ENCODE measurements at places on chromosomes 7 and 10.

GRCh38 chr7:50676740-50677637, 105.7 kb downstream of the GRB10 start:
- no peak for DNase-seq

GRCh38 chr7:66739953-66740301, 606 bp upstream of the RABGEF1 start:
- DNase-seq = no peak

DNA sequence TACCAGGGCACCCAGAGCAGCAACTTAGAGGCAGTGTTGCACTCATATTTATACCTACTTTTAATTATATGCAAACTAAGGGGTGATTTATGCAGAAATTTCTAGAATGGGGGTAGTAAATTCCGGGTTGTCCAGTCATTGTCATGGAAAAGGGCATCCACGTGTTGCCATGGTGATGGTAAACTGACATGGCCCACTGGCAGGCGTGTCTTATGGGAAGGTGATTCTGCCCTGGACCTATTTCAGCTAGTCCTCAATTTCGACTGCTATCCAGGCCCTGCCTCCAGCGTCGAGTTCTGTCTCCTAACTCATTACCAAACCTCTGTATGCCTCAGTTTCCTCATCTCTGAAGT, 12.8 kb downstream of the SNX8 start:
- DNase-seq = no peak

DNA sequence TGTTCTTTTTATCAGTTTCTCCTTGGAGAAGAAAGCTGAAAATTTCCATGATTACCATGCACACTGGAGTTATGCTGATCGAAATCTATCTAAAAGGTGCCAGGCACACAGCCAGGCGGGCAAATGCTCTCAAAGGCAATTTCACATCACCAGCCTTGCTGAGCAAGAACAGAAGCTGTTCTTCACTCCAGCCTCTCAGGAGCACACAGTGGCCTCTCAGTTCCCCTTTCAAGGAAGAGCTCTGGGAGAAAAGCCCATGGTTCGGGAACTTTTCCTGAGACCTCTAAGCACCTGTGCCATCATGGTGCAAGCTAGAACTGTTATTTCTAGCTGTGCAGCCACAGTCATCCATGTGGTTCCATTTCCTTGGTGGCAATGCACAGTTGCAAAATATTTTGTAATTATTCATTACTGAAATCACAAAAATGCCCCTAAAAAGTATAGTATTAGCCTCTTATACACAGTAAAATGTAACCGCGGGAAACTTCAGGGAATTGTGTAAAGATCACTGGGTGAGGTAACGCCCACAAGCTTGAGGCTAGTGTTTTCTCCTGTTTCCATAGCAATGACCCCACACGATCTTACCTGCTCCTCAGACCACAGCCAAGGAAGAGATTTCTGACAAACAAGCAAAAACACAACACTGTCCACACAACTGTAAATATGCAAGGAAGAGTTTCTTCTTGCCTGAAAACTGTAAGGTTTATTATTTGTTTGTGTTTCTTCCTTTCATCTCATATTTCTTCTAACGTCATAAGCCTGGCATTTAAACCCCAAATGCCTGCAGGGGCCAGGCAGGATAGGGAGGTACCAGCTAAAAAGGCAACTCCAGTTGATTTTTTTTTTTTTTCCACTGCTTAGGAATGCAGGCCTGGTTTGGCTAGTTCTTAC, 121.2 kb downstream of the FAM107B start:
- DNase-seq = no peak

DNA sequence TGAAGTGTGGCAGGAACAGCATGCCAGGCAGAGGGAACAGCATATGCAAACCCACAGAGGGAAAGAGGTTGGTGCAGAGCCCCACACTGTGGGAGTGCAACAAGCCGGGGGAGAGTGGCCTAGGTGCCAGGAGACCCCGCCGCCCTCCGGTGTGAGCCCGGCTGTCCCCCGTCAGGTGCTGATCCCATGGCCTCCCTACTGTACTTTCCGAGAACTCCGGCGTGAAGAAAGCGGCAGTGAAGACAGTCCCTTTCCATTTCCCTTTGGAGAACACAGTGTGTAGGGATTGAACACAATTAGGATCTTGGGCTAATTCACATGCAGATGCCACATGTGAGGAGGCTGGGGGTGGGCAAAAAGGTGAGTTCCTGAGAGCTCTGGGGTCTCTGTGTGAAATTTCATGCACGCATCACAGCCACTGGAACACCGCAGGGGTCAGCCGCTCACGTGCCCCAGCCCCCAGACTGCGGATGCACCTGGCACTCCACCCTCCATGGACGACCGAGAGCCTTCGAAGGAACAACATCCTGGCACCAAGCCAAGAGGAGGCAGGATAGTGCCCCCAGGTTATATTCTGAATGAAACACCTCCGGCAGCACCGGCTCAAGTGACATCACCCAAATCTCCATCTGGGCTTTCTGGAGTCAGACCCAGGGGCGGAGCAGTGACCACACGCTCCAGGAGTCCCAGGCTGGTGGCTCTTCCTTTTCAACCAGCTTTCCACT, 82.1 kb upstream of the PPP2R2D start:
- no peak for DNase-seq
